Islet precursor cell (in vitro differentiated cells): ENCODE measurements at places on chromosomes 1 and 21.
A peak's percentile ranks its signal among the peaks of the same experiment; 100 is the strongest.

DNA sequence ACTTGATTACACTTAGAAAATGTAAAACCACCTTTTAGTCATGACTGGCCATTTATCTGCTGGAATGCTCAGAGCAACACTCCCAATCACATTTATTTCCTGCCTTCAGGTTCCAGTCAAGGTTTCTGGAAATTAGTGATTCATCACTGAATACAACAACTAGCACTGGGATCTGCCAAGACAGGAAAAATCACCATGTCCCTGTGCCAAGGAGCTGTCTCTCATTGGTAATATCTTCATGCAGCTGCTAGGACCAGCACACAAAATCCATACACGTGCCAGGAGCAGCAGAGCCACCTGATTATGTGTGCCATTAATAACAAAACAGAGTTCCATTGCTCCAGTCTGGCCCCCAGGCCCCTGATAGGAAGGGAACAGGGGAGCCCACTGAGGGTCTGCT lies 194.6 kb downstream of the TNR start:
- DNase-seq = no peak

DNA sequence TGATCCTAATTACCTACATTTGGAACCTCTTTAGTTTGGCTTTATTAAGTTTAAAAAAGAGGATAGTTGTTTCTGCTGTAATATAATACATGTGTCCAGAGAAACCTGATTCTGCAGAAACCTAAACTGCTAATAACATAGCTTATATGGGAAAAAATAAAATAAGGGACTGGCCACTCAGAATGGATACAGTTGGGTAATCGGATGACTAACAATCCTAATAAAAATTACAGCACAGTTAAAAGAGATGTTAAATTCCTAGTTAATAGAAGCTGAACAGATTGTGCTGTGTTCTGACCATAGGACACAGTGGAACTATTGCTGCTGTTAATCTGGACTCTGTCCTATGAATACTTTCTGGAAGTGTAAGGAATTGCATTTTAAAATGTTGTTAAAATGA lies 16.0 kb downstream of the ARV1 start:
- no peak for DNase-seq

DNA sequence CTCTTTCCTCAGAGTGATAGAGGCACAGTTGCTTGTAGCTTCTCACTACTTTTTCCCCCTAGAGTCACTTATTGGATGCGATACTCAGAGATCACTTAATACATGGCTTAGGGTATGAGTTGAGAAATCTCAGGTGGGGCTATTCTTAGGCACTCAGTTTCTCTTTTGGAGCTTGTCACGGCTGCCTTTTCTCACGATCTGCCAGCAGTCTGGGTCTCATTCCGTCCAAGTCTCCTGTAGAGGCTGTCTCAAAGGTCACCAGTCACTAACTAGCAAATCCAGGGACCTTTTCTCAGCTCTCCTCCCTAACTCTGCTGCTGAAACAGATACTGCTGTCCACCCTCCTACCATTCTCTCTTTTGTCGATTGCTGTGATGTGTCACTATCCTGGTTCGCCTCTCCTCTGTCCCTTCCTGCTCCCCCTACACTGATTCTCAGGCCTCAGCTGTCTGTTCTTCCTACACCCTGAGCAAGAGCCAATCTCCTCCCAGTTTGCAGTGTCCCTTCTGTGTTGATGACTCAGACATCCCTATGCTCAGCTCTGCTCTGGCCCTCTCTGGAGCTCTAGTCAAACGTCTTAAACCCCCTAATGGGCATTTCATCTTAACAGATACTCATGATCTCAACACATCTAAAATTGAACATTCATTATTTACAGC lies 12.4 kb downstream of the ATP1A2 start:
- peak; percentile 78 for DNase-seq

- no peak for DNase-seq
These were observed 65.2 kb upstream of the IFNLR1 start for GRCh38 chr1:24252185-24252780.

- no peak for DNase-seq
These were observed 690.4 kb downstream of the USP25 start for GRCh38 chr21:16420031-16420724.

DNA sequence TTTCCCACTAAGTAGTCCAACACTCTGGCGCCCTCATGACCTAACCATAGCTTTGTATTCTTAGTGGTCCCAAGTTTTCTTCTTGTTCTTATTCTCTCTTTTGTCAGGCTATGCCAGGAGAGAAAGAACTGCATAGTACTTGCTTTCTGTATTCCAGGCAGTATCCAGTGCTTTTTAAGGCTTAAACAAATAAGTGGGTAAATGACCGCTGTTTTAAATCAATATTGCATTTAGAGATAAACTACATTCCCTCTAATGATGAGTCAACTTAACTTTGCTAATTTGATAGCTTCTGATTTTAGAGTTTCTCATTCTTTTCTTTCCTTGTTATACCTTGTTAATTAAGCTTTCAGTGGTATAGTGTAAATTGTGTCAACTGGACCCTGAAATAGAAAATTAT lies 139.6 kb downstream of the ZP4 start:
- no peak for DNase-seq

DNA sequence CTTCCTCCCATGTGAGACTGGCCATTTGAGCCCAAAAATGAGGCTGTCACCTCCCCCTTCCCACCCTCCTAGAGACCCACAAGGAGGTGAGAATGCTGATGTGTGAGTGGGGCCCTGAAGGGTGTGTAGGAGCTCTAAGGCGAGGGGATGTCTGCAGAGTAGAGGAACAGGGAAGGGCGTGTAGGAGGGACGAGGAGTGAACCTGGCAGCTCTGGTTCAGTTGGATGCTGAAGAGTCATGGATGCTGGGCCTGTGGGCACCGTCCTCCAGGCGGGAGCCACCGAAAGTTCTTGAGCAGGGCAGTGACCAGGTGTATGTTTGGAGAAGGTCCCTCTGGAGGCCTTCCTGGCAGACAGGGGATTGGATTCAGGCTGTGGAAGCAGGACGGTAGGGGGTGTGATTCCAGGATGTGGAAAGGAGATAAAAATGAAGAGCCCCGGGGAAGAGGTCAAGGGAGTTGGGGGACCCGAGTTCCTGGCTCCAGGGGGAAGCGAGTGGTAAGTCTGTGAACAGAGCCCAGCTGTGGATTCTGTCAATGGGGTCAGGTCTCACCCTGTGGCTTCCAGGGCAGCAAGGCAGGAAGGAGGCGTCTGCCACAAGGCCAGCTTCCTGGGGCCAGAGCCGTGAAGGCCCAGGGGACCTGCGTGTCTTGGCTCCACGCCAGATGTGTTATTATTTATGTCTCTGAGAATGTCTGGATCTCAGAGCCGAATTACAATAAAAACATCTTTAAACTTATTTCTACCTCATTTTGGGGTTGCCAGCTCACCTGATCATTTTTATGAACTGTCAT lies 7.9 kb downstream of the SAMD11 start:
- no peak for DNase-seq

DNA sequence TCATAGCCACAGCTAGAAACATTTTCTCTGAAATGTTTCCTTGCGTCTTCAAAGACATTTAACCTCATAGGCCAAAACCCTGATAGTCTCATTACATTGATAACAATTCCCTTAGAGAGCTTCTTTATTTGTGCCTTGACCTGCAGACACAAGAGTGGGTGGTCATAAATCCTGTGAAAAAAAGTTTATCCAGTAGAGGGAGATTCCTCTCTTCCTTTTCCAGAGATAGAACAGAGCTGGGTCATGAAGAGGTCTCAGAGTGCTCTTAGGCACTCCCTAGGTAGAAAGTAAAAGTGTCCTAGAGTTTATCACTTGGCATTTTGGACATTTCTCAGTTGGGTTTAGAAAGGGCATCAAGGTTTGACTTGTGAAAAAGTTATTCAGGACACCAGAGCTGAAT lies 426.1 kb downstream of the NUF2 start:
- no peak for DNase-seq

- no peak for DNase-seq
These were observed 14.0 kb downstream of the AHDC1 start for GRCh38 chr1:27589841-27590426.

- peak; percentile 43 for DNase-seq
These were observed 17.8 kb upstream of the FAM131C start for GRCh38 chr1:16091296-16091695.
